ENCODE measurements at places on chromosomes 6 and 20. TPM values are rescaled to one million over a fixed set of nuclear protein-coding genes. Genes with fewer than 3 reads are reported as not detected.

Gene FOXA2
- polyA plus RNA-seq, result not detected

GRCh38 chr6:13491538-13491937, 4.1 kb upstream of the GFOD1 start:
- DNase-seq, result no peak

Gene ALDH5A1
- 8.3 TPM for polyA plus RNA-seq

GRCh38 chr6:15776458-15776980, 113.7 kb upstream of the DTNBP1 start:
- no peak for DNase-seq

GRCh38 chr6:167988154-167988495, 9.3 kb upstream of the KIF25 start:
- DNase-seq, result no peak

Measured in forelimb muscle (tissue), 1 donor.